ENCODE measurements at places on chromosomes 7 and 10.

- DNase-seq = peak; percentile 25
Observed at GRCh38 chr10:16828701-16829175, 11.5 kb upstream of the RSU1 start.

DNA sequence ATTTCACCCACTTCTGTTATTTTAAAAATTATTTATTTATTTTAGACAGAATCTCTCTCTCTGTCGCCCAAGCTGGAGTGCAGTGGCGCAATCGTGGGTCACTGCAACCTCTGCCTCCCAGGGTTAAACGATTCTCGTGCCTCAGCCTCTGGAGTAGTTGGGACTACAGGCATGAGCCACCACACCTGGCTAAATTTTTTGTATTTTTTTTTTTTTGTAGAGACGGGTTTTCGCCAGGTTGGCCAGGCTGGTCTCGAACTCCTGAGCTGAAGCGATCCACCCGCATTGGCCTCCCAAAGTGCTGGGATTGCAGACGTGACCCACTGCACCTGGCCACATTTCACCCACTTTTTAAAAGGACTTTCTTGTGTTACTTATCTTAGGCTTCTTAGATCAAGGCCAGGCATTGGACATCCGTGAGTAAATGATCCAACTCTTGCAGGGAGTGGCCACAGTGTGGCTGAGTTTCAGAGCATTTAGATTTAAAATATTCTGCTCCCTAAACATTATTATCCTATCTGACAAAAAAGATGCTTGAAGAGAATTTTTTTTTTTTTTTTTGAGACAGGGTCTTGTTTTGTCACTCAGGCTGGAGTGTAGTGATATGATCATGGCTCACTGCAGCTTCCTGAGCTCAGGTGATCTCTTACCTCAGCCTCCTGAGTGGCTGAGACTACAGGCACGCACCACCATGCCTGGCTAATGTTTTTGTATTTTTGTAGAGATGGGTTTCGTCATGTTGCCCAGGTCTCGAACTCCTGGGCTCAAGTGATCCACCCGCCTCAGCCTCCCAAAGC lies 14.4 kb downstream of the SNX10 start:
- DNase-seq = no peak

DNA sequence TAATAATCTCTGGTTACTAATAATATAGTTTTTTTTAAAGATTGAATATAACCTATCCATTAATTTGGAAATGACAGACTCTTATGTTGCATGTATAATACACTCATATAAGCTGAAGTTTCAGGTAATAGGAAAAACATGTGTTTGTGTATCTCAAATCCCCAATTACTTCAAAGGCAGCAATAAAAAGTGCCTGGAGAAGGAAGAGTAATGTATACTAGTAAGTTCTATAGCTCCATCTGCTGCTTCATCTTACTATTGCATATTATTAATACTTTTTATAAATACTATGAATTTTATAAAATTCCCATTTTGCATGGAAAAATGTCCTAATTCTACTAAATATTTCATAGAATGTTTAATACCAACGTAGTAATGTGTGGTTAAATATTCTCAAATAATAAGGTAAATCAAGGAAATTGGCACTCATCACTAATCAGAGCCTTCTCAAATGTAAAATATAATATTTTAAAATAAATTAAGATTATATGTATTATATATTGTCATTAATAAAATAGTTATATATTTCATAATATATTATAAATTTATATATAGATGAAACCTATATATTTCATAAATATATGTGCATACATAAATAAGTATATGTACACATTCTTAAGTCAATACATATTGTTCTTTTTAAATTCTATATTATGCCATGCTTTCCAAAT lies 311.9 kb downstream of the HGF start:
- DNase-seq = no peak

DNA sequence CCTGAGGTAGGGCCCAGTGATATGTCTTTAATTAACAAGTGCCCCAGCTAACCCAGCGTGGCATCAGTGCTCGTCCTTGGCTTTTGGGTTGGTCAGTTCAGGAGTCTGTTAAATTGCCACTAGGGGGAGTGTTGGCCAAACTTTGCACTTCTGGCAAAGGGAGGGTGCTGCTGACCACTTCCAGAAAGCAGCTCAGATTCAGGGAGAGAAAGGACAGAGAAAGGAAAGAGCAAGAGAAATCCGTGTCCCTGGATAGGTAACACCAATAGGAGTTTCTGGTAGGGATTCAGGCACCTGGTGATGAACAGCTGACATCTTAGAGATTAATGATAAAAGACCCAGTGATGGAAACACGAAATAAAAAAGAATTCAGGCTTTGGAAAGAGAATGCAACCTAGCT lies 243.1 kb upstream of the AOAH start:
- DNase-seq = peak; percentile 56

- no peak for DNase-seq
Observed at GRCh38 chr10:30057421-30057841, 2.0 kb downstream of the JCAD start.

GRCh38 chr10:108663587-108663986 lies 1259.7 kb downstream of the XPNPEP1 start:
- no peak for DNase-seq

DNA sequence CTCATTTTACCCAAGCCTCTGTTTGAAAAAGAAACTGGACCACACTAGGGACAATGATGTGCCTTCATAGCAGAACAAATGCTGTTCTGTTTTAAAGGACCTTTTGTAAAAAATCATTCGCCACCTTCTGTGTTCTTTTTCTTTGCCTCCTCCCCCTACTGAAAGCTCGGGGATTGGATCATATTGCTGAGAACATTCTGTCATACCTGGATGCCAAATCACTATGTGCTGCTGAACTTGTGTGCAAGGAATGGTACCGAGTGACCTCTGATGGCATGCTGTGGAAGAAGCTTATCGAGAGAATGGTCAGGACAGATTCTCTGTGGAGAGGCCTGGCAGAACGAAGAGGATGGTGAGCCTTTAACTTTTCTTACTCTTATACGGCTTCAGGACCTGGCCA lies 62.2 kb downstream of the POLL start:
- DNase-seq = no peak

DNA sequence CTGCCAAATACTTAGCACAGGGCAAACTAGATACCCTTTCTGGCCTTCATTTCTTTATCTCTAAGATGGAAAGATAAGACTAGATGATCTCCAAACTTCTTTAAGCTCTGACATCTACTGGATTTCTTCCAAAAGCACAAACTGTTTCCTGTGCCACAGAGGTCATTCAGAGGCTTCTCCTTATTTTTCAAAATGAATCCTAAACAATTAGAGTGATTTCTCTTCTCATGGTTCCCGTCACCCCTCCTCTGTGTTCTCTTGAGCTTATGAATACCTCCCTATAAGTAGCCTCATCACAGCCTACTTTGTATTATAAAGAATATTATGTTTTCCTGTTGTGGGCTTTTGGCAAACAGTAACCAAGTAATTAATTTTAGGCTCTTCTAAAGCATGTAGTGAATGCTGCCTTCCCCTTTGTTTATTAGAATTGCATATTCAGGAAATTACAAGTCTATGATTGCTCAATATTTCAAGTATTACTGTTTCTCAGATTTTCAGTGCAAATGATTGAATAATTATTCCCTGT lies 179.5 kb downstream of the REEP3 start:
- no peak for DNase-seq

DNA sequence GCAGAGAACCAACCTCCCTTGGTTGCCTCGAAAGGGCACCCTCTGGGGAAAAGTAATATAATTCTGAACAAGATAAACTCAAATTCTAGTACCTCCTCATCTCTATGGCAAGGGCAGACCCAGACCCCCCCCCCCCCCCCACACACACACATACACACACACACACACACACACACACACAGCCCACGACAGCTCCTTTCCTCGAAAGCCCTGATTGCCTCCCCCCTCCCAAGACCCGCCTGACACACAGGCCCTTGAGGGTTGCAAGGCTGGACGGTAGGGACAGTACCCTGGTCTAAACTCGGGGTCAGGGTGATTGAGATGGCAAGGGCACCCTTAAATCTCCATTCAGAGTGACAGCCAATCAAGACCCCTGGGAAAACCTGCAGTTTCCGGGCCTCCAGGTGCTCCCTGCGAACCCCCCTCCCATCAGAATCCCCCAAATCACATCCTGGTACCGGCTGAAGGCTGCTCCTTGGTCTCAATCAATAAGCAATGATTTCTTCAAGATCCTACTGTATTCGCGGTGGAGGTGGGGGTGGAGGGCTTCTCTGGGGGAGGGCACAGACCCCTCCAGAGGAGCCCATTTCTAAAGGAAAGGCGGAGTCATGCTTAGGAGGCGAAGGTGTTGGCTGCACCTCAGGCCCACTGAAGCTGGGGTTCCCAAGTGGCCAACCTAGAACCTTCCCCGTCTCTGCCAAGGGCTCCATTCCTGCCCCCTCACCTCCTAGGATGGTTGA lies 100.7 kb downstream of the HIP1 start:
- no peak for DNase-seq

- DNase-seq = no peak
Observed at GRCh38 chr10:79445977-79446757, 743 bp upstream of the ZCCHC24 start.

All from HS-5 (cell line).